Karpas-422 (cell line): ENCODE measurements at places on chromosomes 7 and 10.

- no peaks in the 10 kb centered on the region for H3K27me3 ChIP-seq
- H3K27ac ChIP-seq = no peak overlapping the region
- no peaks in the 10 kb centered on the region for H3K36me3 ChIP-seq
- H3K4me1 ChIP-seq = no peaks in the 10 kb centered on the region
- DNase-seq = no peak
These were observed 112.5 kb downstream of the MAD1L1 start for GRCh38 chr7:2120251-2120660.

- H3K36me3 ChIP-seq = no peaks in the 10 kb centered on the region
- H3K27me3 ChIP-seq = no peaks in the 10 kb centered on the region
- H3K27ac ChIP-seq = no peak overlapping the region
- no peak overlapping the region for H3K4me3 ChIP-seq
- no peaks in the 10 kb centered on the region; the same call in 1 of the 2 replicates for H3K4me1 ChIP-seq
These were observed 17.6 kb downstream of the LRRN3 start for GRCh38 chr7:111108496-111108895.

DNA sequence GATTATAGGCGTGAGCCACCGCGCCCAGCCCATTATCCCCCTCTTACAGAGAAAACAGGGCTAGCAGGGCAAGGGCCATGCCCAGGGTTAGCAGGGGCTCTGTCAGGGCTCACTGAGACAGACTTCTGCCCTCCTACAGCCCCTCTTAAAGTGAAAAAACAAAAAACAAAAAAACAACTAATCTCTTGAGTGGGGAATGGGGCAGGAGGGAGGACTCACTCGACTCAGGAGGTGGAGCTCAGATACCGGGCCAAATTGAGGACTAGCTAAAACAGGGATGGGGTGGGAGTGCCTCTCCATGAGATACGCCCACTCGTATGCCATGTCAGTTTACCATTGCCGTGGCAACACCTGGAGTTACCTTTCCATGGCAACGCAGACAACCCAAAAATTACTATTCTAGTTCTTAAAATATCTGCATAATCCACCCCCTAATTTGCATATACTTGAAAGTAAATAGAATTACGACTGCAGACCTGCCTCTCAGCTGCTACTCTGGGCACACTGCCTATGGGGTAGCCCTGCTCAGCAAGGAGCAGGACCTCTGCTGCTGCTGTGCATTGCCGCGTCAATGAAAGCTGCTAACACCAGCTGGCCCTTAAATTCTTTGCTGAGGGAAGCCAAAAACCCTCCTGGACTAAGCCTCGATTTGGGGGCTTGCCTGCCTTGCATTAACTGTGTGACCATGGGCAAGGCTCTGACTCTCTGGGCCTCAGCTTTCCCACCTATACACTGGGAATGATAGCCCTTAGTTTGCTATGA, 13.4 kb downstream of the SSC4D start:
- H3K27ac ChIP-seq = no peak overlapping the region
- no peak overlapping the region for H3K4me3 ChIP-seq
- DNase-seq = peak; percentile 59
- peaks cover 31% of the 10 kb centered on the region for H3K4me1 ChIP-seq
- no peaks in the 10 kb centered on the region for H3K27me3 ChIP-seq

GRCh38 chr10:96295475-96295874, 8.8 kb upstream of the DNTT start:
- H3K4me3 ChIP-seq = no peak overlapping the region
- DNase-seq = no peak
- H3K36me3 ChIP-seq = no peaks in the 10 kb centered on the region
- peaks cover 39% of the 10 kb centered on the region for H3K4me1 ChIP-seq
- no peak overlapping the region for H3K27ac ChIP-seq
- H3K27me3 ChIP-seq = no peaks in the 10 kb centered on the region

DNA sequence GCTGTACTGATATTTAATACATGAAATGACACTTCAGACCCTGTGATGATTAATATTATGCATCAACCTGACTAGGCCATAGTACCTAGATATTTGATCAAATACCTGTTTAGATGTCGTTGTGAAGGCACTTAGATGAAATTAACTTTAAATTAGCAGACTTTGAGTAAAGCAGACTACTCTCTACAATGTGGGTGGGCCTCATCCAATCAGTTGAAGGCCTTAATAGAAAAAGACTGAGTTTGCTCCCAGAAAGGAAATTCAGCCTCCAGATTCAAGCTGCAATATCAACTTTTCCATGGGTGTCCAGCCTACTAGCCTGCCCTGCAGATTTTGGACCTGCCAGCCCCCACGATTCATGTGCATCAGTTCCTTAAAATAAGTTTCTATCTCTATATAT, 68.6 kb upstream of the TMEM168 start:
- no peak overlapping the region for H3K27ac ChIP-seq
- H3K4me3 ChIP-seq = no peak overlapping the region
- 0 out of 2 replicates have a peak, but pooled peaks cover 2% of the 10 kb centered on the region for H3K36me3 ChIP-seq
- no peaks in the 10 kb centered on the region for H3K27me3 ChIP-seq
- peaks cover 9% of the 10 kb centered on the region for H3K4me1 ChIP-seq
- DNase-seq = no peak

DNA sequence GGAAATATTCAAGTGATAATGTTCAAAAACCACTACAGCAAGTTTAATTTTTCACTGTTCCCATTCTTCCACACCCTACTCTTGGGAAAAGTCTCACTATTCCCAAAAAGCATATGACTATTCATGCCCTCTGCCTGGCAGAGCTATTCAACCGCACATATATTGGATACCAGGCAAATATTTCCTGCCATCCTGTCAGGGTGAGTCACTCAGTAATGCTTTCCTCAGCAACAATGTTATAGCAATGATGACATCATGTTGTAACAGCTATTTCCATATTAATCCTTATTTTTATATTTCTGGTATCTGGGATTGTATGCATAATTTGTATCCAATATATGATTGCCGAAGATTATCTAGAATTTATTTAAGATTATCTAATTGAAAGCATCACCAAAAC, 114.0 kb upstream of the PLXDC2 start:
- no peak overlapping the region for H3K27ac ChIP-seq
- no peaks in the 10 kb centered on the region for H3K4me1 ChIP-seq
- no peak for DNase-seq
- no peak overlapping the region for H3K4me3 ChIP-seq

DNA sequence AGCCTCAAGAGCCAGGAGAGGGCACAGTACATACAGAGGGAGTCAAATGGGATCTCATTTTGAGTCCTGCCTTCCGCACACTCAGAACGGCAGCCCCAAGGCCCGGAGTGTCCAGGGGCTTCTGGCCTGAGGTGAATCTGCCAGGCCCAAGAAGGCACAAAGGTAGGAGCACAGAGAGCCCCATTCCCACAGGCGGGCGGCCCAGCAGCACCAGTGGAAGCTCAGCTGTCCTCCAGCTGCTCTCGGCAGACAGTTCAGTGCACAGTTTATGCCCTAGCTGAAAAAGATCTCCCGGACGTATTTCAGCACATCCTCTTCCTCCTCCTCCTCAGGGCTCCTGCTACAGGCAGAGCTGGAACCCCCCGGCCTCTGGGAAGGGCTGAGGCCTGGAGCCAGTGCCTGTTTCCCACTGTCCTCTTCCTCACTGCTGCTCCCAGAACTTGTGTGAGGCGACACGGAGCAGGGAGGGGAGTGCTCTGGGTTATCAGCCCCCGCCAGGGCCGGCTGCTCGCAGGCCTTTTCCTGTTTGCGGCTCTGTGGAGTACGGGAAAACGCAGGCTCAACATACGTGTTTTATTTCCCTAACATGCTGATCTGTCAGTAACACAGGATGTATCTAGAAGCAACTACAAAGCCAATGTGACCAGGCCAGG, 4.0 kb downstream of the CYREN start:
- H3K4me3 ChIP-seq = no peak overlapping the region
- H3K27ac ChIP-seq = no peak overlapping the region
- H3K27me3 ChIP-seq = no peaks in the 10 kb centered on the region
- no peak for DNase-seq
- peaks cover 37% of the 10 kb centered on the region for H3K36me3 ChIP-seq

GRCh38 chr7:90625562-90625961, 29.4 kb downstream of the CDK14 start:
- H3K4me1 ChIP-seq = peaks cover 53% of the 10 kb centered on the region
- H3K27me3 ChIP-seq = no peaks in the 10 kb centered on the region
- H3K27ac ChIP-seq = no peak overlapping the region
- no peaks in the 10 kb centered on the region for H3K36me3 ChIP-seq

DNA sequence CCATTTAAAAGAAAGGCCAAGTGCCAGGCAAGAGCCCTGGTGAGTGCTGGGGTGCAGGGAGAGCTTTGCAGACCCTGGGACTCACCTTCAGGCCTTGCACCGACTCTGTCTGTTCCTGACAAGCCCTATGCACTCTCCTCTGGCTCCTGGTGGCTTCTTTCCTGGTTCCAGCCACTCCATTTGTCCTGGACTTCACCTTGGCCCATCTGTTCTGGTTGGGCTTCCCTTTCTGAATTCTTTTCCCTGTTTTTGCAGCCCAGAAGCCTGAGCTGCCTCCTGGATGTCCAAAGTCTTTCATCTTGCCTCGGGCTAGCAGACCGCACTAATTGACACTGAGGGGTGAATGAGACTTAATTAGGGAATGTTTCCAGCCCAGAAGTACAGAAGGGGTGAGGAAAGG, 60.5 kb downstream of the PYROXD2 start:
- H3K27ac ChIP-seq = no peak overlapping the region
- H3K27me3 ChIP-seq = no peaks in the 10 kb centered on the region
- no peak for DNase-seq

DNA sequence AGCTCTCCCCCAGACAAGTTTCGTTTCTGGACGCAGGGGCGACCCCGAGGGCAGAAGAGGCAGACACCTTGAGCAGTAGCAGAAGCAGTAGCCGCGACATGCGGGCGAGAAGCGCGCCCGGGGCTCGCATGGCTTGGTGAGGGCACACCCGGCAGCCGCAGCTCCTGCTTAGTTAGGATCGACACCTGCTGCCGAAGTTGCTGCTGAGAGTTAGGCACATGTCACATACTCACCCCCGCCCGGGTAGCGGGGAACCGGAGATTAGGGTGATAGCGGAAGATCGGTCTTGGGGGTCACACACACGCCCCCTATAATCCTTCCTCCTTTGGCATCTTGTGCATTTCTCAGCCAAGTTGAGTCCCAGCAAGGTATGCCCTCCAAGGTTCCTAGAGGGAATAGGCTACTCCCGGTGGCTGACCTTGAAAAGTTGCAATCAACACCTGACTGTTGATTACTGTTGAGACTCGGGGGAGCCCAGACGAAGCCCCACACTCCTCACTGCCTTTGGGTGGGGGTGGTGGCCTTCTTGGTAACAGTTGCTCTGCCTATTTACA, 668 bp downstream of the GPR37 start:
- H3K36me3 ChIP-seq = no peaks in the 10 kb centered on the region
- H3K27me3 ChIP-seq = no peaks in the 10 kb centered on the region
- H3K4me1 ChIP-seq = no peaks in the 10 kb centered on the region
- H3K4me3 ChIP-seq = no peak overlapping the region

- no peak overlapping the region for H3K27ac ChIP-seq
- H3K36me3 ChIP-seq = no peaks in the 10 kb centered on the region
- H3K4me1 ChIP-seq = peaks cover 24% of the 10 kb centered on the region
These were observed 196.9 kb downstream of the GRID1 start for GRCh38 chr10:86169506-86170254.

DNA sequence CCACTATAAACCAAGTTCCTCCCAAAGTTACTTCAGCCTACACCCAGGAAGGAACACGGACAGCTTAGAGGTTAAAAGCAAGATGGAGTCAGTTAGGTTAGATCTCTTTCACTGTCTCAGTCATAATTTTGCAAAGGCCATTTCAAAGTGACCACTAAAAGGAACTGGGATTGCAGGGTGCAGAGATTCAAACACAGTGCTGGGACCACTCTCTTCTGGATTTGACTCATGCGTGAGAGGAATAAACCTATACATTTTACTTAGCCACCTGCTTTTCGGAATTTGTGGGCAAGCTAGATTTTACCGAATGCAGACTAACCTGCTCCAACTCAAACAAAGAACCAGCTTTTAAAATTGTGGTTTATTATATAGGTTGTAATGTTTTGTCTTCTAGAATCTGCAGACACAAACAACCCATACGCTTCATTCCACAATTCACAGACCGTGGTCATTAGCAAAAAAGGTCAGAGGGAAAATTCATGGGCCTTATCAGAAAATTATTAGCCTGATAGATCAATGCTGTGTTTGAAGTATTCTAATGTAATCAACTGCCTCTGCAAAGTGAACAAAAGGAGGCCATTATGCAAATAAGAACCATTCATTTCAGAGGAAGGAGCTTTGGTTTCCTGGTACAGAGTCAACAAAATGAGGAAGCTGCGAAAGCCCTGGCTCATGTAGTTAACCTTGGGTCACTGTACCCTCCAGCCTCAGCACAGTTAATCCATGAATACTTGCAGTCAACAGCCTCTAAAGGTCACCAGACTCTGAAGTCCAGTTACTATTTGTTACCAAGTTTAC, 342.7 kb upstream of the KLF6 start:
- H3K4me3 ChIP-seq = peak overlapping the region; percentile 10; the same call in 1 of the 2 replicates
- no peaks in the 10 kb centered on the region; the same call in 1 of the 2 replicates for H3K27me3 ChIP-seq
- no peaks in the 10 kb centered on the region for H3K36me3 ChIP-seq
- DNase-seq = peak; percentile 83
- peaks cover 56% of the 10 kb centered on the region for H3K4me1 ChIP-seq

DNA sequence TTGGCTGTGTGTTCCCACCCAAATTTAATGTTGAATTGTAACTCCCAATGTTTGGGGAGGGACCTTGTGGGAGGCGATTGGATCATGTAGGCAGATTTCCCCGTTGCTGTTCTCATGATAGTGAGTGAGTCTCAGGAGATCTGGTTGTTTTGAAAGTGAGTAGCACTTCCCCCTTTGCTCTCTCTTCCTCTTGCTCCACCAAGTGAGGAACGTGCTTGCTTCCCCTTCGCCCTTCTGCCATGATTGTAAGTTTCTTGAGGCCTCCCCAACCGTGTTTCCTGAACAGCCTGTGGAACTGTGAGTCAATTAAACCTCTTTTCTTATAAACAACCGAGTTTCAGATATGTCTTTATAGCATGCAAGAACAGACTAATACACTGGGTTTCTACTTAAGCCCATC, 176.3 kb downstream of the CDK14 start:
- H3K4me3 ChIP-seq = no peak overlapping the region
- no peaks in the 10 kb centered on the region for H3K27me3 ChIP-seq
- H3K27ac ChIP-seq = peak overlapping the region; percentile 91
- H3K4me1 ChIP-seq = peaks cover 71% of the 10 kb centered on the region

- no peak overlapping the region for H3K27ac ChIP-seq
- H3K4me1 ChIP-seq = no peaks in the 10 kb centered on the region
- DNase-seq = no peak
- no peaks in the 10 kb centered on the region for H3K27me3 ChIP-seq
- no peak overlapping the region for H3K4me3 ChIP-seq
These were observed 114.9 kb downstream of the TRRAP start for GRCh38 chr7:98993024-98993897.

- H3K4me1 ChIP-seq = no peaks in the 10 kb centered on the region
- H3K27me3 ChIP-seq = no peaks in the 10 kb centered on the region
- no peaks in the 10 kb centered on the region for H3K36me3 ChIP-seq
- no peak overlapping the region for H3K27ac ChIP-seq
- DNase-seq = no peak
These were observed 284.0 kb downstream of the GRID1 start for GRCh38 chr10:86082556-86082955.

GRCh38 chr10:24485304-24485703, 238.4 kb downstream of the ARHGAP21 start:
- H3K27ac ChIP-seq = no peak overlapping the region
- no peak overlapping the region for H3K4me3 ChIP-seq
- DNase-seq = no peak
- H3K4me1 ChIP-seq = no peaks in the 10 kb centered on the region
- H3K36me3 ChIP-seq = no peaks in the 10 kb centered on the region

- no peak for DNase-seq
- H3K27me3 ChIP-seq = no peaks in the 10 kb centered on the region
- H3K36me3 ChIP-seq = no peaks in the 10 kb centered on the region
- H3K4me1 ChIP-seq = no peaks in the 10 kb centered on the region
- no peak overlapping the region for H3K27ac ChIP-seq
These were observed 10.1 kb upstream of the EGR2 start for GRCh38 chr10:62826273-62826672.

- H3K27me3 ChIP-seq = no peaks in the 10 kb centered on the region
- no peak overlapping the region for H3K27ac ChIP-seq
- no peak for DNase-seq
- H3K4me1 ChIP-seq = peaks cover 4% of the 10 kb centered on the region; the same call in 1 of the 2 replicates
These were observed 98.9 kb downstream of the WDR11 start for GRCh38 chr10:120950051-120950561.
